Stimulated activated CD4-positive, alpha-beta T cell treated with anti-CD3 and anti-CD28 coated beads, Interleukin-15, amount 100 ng/mL, for 48 hours (primary cell): ENCODE measurements at places on chromosomes 11 and 22.

- DNase-seq = no peak
Observed at GRCh38 chr22:46058591-46059519, 81.9 kb upstream of the WNT7B start.

DNA sequence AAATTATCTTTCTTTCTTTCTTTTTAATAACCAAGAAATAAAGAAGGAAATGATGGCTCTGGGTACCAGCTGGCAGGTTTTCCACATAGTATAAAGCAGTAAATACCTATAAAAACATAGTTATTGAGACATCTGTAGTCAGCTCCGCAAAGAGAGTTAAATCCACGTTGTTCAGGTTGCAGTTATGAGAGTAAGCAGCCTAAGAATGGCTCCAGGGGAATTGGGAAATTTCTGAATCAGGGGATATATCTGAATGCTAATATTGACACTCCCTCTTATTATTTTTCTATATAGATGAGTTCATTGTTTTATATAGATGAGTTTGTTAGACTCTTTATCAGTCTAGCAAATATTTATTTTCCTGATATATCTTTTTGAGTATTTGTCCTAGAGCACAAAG lies 322.0 kb upstream of the LRRC4C start:
- DNase-seq = no peak

GRCh38 chr11:86592659-86593451 lies 79.6 kb downstream of the ME3 start:
- DNase-seq = peak; percentile 89

DNA sequence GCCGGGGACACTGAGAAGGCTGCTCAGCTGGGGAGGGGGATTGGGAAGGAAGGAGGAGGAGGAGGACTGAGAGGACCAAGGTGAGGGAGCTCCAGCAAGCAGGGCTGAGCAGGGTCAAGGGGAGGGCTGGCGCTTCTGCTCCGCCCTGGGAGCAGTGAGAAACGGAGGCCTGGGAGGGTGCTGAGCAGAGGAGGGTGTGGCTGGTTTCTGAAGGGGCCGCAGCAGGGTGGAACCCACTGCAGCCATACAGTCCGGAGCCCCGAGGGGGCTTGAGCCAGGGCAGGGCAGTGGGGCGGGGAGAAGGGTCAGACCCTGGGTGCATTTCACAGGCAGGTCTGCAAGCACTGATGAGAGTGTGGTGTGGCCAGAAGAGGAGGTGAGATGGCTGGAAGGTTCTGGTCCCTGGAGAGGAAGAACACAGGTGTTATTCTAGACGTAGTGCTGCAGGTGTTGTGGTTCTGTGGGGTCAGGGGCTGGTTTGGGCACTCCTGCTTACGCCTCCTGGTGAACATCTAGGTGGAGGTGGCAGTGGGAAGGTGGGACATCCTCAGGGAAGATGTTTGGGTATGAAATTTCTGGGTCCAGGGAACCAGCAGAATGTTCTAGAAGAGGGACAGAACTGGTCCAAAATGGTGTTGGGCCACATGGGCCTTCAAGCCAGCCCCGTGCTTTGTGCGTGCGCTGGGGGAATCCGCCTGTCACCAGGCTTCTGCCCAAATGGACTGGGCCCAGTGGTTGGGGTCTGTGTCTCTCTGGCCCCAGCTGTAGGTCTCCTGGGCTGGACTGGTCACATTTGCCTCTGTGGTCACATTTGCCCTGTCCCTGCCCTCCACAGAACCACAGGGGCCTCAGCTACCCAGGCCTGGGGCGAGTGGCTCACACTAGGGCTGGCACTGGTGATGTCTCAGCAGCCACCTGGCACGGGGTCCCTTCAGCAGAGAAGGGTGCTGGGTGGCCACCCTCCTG lies 714.7 kb downstream of the BRD1 start:
- no peak for DNase-seq

DNA sequence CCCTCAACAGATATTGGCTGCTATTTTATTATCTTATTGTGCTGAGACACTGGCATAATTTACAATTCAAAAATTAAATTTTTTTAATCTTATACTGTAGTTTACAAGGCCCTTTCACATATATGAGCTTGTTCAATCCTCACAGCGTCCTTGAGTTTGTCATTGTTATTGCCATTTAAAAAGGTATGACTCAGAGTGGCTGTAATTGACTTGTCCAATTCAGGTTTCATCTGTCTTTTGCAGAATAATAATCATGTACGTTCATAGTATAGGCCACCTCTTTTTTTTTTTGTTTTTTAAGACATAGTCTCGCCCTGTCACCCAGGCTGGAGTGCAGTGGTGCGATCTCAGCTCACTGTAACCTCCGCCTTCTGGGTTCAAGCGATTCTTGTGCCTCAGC lies 11.5 kb downstream of the PTPRJ start:
- no peak for DNase-seq

DNA sequence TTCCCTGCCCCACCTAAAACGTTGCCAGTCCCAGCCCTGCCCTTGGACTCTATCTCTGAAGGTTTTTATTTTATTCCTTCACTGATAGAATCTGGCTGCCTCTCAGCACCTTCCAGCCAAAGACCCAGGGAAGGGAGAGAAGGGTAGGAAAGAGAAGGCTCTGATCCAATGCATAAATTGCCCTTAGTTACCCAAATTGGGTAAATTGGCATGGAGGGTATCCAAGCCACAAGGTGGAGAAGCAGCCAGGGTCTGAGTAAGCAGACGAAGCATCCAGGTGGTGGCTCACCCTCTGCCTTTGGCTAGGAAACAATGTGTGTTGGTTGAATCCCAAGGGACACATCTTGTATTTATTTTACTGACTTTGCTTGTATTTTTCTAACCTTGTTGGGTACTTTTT lies 89.0 kb downstream of the FEZ1 start:
- DNase-seq = no peak

- no peak for DNase-seq
Observed at GRCh38 chr22:26529345-26529744, 17.1 kb upstream of the TFIP11 start.

GRCh38 chr11:12810568-12810894 lies 136.3 kb downstream of the TEAD1 start:
- no peak for DNase-seq

DNA sequence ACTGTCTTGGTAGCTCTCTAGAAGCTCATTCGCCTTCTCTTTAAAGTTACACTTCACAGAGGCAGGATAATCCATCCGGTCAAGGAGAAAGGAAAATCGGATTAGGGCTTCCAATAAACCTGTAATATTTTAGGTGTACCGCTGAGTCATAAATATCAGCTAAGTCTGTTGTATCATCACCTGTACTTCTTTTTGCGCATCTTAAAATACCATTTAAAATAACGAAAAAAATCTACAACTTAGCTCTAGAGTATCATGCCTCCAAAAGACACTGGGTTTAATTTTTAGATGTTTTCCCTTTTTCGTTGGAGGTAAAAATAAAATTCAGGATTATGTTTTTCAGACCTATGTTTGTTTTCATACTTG lies 41.5 kb upstream of the INCENP start:
- DNase-seq = no peak

- no peak for DNase-seq
Observed at GRCh38 chr11:61962213-61963015, 5.0 kb downstream of the FTH1 start.

DNA sequence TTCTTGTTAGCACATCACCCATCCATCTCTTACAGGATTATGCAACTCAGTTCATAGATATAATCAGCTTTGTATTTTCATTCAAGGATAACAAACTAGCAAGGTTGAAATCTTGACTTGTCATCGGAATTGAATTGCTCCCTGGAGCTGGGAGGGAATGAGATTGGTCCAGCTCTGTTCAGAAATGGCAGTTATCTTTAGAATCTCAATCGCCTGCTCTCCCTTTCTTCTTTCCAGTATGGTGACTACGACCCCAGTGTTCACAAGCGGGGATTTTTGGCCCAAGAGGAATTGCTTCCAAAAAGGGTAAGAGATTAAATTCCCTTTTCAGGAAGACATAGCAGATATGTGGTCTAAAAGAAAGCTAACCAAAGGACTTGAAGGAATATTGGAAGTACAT lies 51.0 kb downstream of the NF2 start:
- DNase-seq = no peak

DNA sequence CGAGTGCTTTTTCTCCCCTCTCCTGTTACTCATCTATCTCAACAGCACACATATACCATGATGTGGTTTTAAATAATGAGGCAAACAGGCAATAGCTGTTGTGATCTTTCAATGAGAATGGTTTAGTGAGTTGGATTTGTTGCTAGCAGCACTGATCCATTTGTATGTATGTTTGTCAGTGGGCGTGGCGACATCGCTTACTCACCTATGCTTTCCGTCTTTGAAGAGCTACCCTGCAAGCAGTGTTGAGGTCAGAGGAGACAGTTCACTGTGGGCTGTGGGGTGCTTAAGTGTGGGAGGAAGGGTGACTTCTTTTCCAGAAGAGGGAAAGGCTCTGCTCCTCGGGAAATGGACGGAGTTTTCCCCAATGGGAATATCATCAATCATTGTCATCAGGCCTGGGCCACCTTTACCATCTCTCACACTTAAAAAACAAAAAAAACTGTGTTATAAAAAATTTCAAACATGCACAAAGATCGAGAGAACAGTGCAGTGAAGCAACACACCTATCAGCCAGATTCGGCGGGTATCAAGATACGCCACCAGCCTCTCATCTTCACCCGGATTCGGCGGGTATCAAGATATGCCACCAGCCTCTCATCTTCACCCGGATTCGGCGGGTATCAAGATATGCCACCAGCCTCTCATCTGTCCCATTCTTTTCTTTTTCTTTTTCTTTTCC lies 83.8 kb downstream of the TBC1D22A start:
- peak; percentile 5 for DNase-seq
